ENCODE measurements at places on chromosomes 16 and 17.

DNA sequence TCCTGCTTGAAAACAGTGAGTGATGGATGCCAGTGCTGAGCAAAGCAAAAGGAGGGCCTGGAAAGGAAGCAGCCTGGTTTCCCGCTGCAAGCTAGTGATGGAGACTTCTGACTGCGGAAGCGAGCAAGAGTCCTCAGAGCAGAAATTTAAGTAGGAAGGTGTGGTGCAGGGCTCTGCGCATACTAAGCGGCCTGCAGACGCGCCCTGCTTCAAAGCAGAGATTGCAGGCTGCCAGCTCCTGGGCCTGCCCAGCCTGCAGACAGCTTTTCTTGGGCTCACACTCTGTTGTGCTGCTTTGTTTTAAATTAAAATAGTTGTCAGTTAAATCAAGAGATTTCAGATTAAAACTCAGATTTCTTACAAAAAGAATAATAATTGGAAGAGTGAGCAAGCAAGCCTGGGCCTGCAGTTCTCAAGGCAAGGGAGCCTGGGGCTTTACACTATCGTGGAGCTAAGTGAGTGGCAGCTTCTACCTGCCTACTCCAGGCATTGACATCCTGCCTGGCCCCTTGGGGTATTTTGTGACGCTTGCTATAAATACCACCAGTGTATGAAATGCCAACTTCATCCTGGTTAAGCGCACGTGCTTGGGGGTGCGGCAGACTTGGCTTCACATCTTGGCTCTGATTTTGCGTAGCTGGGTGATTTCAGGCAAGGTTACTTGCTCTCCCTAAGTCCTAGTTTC is 237.3 kb downstream of the XYLT1 start:
- DNase-seq = no peak

DNA sequence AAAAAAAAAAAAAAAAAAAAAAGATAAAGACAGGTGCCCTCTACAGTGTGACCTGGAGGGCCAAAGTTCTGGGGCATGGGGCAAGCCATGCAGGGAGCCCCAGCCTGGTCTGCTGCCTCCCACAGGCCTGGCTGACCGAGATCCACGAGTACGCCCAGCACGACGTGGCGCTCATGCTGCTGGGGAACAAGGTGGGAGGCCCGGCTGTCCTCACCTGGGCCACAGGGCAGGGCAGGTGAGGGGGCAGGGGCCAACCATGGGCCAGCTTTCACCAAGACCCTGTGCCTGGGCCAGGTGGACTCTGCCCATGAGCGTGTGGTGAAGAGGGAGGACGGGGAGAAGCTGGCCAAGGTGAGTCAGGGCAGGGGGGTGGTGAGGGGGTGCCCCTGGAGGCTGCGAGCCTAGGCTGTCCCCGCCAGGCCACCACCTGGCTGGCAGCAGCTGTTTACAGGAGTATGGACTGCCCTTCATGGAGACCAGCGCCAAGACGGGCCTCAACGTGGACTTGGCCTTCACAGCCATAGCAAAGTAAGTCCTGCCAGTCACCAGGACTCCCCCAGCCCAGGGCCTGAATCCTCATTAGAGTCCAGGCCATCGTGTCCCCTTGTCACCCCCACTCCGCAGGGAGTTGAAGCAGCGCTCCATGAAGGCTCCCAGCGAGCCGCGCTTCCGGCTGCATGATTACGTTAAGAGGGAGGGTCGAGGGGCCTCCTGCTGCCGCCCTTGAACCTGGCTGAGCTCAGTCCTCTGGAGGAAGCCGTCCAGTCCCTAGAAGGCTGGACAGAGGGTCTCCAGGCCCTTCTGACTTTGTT is 2.7 kb upstream of the TRAF7 start:
- DNase-seq = peak; percentile 53

DNA sequence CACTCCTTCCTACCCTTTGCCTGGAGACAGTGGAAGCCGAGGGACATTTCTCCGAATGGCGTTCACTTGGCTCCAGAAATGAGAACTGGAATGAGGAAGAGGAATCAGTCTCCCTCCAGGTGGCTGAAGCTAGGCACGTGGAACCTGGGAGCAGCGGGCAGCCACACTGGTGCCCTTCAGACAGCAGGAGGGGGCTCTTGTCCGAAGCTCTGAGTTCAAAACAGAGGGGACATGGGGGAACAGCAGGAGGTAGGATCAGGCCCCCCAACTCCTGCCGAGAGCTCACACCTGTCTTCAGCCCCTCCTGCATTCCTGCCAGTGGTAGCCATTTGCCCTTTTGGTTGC is 41.5 kb downstream of the TMEM235 start:
- no peak for DNase-seq

DNA sequence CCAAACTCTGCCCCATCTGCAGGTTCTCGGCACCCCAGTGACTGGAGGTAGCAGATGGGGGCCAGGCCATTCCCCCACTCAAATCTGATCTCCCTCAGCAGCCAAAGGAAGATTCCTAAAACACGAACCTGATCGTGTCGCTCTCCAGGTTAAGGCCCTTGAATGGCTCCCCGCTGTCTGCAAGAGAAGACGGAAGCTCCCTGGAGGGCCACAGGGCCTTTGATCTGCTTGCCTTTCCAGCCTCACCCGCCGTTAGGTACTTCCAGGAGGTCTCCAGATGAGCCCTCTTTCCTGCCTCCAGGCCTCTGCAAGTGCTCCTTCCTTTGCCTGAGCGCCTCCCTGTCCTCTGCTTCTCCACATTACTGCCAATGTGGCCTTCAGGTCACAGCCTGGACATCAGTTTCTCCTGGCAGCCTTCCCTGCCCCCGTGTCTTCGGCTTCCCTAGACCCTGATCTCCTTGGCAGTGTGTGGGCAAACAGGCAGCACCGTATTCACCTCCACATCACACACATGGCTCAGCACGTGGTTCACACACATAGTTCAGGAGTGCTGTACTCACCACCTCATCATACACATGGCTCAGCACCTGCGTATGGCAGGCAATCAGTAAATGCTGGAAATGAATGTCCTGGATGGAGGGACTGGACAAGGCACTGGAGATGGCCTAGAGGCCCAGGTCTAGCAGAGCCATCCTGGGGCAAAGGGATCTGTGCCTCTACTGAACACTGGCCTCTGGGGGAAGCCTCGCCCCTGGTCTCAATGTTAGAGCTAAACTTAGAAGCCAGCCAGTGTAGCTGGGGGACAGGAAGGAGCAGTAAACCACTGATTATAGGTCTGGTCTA is 26.4 kb upstream of the MRPS23 start:
- no peak for DNase-seq

DNA sequence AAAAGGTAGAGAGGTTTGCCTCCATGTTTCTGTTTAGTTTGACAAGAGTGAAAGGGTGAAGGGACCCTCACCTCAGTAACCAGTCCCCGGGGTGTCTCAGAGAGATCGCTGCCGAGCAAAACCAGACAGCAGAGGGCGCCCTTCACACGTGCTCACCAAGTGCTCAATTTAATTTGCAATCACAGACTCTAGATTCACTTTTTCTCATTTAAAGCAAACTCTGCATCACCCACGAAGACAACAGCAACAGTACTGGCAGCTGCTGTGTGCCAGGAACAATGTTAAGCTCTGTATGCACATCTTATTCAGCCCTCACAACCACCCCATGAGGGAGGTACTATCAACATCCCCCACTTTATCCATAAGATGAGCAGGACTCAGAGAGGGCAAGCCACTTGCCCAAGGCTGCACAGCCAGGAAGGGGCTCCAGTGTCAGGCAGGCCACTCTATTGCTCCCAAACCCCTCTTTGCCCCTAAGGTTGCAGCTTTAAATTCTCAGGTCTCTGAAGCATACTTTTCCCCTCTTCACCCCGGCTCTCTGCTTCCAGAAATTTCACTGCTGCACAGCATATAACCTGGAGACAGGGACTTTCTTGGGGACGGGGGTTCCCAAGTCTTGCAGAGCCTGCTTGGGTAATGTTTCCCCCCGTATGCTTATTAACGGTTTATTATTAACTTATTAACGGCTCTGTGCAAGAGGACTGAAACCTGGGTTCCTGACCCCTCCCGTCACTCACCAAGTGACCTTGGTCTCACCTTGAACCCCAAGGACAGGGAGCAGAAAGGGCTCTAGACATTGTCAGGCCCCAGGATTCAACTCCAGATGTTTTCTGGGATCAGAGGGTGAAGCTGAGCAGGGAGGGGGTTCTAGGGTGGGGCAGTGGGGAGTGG is 70.9 kb downstream of the CNGB1 start:
- DNase-seq = peak; percentile 75

- peak; percentile 15 for DNase-seq
These were observed 43.2 kb downstream of the RPH3AL start for GRCh38 chr17:309361-309888.

GRCh38 chr16:30095166-30096078 is 591 bp downstream of the YPEL3 start:
- no peak for DNase-seq

GRCh38 chr17:71331754-71332325 is 789.0 kb upstream of the SOX9 start:
- DNase-seq = no peak

GRCh38 chr17:2871205-2871604 is 75.0 kb downstream of the RAP1GAP2 start:
- DNase-seq = no peak

- peak; percentile 20 for DNase-seq
These were observed 67.1 kb downstream of the CLEC18A start for GRCh38 chr16:70018254-70018653.

GRCh38 chr16:86753399-86753798 is 175.1 kb downstream of the FOXL1 start:
- no peak for DNase-seq

DNA sequence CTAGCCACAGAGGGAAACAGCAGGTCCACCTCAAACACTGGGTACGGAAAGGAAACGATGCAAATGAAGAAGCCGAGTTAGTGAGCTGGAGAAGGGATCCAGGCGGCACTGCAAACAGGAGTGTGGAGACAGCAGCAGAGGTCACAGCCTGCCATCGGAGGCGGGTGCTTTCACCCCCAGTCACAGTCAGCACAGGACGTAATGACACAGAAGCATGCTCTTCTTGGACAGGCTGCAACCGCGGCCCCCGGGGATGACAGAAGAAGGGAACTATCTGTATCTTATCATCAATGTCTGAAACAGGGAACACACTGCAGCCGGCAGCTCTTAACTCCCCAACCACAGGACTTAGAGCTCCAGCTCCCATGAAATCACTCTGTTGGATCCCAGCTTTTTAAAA is 16.1 kb upstream of the SLC38A8 start:
- no peak for DNase-seq

GRCh38 chr17:49031965-49032928 is 35.1 kb downstream of the IGF2BP1 start:
- peak; percentile 24 for DNase-seq

Data from activated naive CD4-positive, alpha-beta T cell treated with anti-CD3 and anti-CD28 coated beads, Interleukin-2, amount 50 U/mL, for 16 hours (primary cell).